ENCODE measurements at places on chromosomes 2 and 18.

DNA sequence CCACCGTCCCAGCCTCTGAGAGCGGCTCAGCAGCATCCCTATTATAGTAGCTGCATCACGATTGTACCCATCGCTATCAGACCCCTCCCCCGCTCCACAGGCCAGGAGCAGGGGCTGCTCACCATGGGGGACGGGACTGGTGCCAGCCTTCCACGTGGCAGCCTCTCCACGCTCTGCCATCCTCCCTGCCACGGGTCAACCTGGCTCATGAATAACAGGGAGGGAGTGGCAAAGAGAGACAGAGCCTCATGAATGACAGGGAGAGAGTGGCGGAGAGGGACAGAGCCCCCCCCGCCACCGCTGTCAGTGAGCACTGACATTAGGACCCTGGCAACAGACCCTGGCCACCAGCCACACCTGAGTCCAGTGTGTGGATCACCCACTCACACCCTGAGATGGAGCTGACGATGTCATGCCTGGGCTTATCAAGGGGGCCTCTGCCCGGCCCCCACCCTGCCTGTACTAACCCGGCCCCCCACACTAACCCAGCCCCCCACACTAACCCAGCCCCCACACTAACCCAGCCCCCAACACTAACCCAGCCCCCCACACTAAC, 16.9 kb downstream of the CROCC2 start:
- no peak for DNase-seq

GRCh38 chr2:235605312-235606003, 111.6 kb downstream of the AGAP1 start:
- peak; percentile 8 for DNase-seq

DNA sequence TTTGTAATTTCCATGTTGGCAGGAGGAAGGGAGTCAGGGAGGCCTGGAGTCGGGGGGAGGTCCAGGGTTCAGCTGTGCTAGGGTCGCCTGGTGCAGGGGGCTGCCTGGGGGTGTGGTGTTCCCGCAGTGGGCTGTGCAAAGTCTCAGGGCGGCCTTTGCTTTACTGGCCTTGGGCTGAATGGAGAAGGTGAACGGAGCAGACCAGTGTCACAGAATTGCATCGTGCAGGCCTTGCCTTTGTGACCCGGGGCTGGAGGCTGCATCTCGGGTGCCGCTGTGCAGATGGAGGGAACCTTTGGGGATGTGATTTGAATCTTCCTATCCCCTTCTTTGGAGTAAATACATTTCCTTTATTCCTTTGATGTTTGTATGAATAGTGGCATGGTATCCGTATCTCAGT, 8.8 kb downstream of the SNTG2 start:
- DNase-seq: no peak

GRCh38 chr18:63162271-63163014, 157.1 kb downstream of the BCL2 start:
- DNase-seq: no peak

DNA sequence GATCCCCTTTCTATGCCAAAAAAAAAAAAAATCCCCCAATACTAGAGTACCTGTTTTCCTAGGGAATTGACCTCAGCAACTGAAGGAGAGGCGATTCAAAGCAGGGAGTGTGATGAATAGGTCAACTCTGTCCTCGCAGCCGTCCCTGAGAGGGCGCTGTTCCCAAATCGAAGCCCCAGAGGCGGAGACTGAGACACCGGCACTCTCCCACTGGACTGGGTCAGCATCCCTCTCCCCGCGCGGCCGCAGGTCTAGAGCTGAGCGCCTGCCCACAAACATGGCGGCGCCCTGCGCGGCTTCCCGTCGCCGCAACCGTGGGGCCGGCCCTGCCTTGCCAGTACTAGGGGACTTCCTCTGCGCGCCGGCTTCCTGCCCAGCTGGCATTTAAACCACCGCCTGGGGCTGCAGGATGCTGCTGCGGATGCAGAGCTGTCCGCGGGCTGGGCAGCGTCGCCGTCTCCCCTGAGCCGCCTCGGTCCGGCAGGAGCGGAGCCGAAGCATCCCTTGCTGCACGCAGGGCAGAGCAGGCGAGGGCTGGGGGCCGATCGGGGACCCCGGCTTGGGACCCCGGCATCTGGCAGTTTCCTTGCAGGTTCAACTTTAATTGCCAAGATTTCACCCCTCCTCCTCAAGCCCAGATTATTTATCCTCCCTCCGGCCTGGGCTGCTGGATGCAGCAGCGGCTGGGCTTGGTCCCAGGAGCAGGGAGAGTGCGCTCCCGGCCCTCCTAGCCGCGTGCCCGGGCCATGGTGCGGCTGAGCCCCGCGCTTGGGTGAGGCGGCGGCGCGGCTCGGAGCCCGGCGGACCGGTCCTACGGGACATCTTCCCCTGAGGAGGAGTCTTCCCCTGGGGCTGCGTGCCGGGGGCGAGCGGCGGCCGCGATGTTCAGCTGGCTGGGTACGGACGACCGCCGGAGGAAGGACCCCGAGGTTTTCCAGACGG, at the start of gene EHD3:
EHD3 (plus strand) TSS at position 412 of the 942 bp plus-strand sequence; CDS start at position 882, 470 bp downstream.
- peak; percentile 93 for DNase-seq

GRCh38 chr2:213766062-213766461, 481.8 kb downstream of the SPAG16 start:
- no peak for DNase-seq

GRCh38 chr2:181352158-181352557, 105.0 kb upstream of the ITGA4 start:
- no peak for DNase-seq

GRCh38 chr18:79560042-79560860, 119.4 kb upstream of the CTDP1 start:
- DNase-seq: no peak

DNA sequence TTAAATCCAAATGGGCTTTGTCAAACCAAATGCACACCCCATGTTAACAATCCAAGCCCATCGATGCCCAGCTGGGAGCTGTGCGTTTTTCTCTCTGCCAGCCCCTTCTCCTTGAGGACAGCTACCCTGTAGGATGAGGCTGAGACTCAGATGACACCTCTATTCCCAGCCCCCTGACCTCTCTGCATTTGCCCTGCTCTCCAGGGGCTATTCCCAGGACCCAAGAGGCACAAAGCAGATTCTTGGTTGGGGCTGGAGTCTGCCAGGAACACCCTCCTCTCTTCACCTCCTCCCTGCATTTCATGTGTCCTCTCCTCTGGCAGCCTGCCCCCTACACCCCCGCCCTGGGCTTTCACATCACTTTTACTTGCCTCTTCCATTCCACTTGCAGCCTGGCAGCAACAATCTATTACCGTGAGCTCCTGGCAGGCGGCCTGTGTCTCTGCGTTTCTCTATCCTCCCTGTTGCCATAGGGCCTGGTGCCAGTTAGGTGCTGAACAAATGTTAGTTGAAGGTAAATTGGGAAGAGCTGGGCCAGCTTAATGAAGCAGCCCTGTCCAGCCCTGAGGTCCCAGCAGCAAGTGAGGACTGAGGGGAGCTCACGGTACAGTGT, 51.8 kb downstream of the ADD2 start:
- DNase-seq: no peak

- DNase-seq: no peak
Measured at GRCh38 chr18:12574494-12575185, 83.3 kb downstream of the SPIRE1 start.

DNA sequence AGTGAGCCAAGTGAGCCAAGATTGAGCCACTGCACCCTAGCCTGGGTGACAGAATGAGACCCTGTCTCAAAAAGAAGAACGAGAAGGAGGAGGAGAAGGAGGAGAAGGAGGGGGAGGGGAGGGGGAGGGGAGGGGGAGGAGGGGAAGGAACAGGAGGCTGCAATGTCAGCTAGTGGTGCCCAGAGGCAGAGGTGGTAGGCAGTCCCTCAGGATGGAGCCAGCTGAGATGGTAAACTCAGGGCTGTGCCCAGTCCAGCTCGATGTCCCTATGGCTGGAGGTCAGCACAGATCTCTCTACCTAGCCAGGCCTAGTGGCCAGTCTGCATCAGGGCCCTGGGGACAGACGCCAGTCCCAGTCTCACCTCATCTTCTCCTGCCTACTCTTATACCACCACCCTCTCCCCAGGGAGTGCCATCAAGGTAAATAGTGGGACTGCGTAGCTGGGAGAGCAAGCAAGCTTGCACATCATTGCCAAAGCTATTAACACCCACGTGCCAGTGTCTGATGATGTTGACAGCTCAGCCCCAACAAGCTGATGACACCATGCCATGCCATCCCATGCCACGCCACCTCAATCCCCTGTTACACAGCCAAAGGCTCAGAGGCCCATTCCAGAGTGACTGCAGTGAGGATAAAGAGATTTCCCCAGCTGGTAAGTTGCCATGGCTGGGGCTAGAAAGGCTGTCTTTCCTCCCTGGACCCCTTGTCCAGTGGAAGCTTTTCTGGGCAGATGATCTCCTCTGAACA, 7.6 kb upstream of the PLB1 start:
- no peak for DNase-seq

DNA sequence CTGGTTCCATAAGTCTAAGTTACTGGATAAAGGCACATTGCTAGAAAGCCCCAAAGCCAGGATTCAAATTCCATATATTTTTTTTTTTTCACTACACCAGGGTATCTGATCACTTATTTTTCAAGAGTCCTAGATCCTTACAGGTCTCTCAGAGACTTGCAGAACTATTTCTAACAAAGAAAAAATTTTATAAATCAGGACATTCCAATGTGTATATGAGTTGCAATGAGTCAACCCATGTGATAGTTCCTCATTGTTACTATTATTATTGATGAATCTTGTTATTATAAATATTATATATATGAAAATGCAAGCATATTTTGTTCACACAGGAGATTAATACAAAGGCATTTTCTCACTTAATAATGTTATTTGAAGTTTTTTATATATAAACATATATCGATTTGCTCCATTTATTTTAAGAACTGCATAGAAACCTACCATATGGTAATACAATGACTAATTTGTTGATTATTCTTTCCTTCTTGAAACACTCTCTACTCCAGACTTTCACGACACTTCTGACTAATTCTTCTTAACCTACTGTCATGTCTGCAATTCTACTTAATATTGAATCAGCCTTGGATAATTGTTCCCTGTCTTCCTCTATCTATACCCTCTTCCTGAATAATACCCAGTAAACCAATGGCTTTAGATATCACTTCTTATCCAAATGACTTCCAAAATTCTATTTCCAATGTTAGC, 968.4 kb upstream of the NRXN1 start:
- DNase-seq: no peak

- DNase-seq: no peak
Measured at GRCh38 chr2:209547726-209548125, 123.9 kb downstream of the MAP2 start.

Data from NCI-H1930 (cell line).